ENCODE measurements at places on chromosomes 13 and 19.
A peak's percentile ranks its signal among the peaks of the same experiment; 100 is the strongest.

- no peak for DNase-seq
Observed at GRCh38 chr19:18992696-18993095, 40.6 kb downstream of the SUGP2 start.

GRCh38 chr19:53182202-53182601 lies 11.0 kb downstream of the ZNF665 start:
- no peak for DNase-seq

- no peak for DNase-seq
Observed at GRCh38 chr13:43414111-43414510, 372.7 kb downstream of the ENOX1 start.

DNA sequence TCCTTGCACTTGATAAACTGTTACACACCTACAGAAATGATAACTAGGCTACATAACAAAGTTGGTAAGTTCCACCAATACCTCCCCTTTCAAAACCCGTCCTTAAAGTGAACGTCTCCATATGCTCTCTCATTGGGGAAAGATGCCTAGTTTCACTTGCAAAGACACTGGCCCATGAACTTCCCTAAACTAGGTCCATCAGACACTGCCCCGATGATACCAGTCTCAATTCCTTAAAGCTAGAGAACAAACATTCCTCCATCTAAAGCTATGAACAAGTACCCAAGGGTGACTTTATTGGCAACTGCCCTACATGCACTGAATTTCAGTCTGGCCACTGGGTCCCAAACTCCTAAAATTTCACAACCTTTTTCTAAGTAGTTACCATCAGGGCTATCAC lies 39.9 kb downstream of the FOXO1 start:
- DNase-seq, result no peak

DNA sequence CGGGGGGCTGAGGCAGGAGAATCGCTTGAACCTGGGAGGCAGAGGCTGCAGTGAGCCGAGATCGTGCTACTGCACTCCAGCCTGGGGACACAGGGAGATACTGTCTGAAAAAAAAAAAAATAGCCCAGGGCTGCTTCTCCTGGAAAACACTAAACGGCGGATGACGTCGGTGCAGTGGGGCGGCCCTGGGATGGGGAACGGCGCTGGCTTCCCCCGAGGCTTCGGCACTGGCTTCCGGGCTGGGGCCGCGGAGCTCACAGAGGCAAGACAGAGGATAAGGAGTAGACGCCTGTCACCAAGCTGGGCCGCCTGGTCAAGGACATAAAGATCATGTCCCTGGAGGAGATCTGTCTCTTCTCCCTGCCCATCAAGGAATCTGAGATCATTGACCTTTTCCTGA lies 5.0 kb downstream of the PRSS57 start:
- no peak for DNase-seq

DNA sequence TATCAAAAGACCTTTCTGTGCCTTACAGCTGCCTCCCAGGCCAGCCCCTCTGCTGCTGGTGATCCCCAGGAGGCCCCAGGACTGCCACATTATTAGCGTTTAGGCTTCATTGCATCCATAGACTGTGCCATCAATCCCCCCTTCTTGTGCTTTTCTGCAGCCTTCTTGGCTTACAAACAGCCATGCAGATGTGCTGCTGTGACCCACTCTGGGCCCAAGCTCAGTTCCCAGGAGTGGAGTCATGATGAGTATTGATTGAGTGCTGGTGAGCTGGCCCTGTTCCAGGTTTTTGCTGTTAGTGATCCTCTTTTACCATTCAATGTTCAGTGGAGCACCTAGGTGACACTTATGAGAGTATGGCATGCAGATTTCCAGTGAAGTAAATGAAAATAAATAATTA lies 59.9 kb upstream of the SLAIN1 start:
- DNase-seq, result no peak

GRCh38 chr19:50489461-50490011 lies 12.9 kb upstream of the GARIN5A start:
- DNase-seq, result no peak

DNA sequence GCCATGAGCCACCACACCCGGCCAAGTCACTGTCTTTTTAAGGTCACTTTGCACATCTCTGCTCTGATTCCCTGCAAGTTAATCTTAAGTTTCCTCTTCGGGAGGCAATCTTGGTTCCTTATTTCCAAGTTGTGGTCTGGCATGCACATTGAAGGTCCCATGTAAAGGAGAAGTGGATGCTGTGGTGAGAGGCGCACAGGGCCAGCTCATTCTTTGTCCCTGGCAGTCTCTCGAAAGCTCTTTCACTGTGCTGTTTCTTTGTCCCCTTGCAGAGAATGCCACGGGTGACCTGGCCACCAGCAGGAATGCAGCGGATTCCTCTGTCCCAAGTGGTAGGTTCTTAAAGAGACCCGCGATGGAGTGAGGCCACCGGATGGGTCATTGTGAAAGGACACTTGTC lies 16.4 kb upstream of the C19orf33 start:
- DNase-seq, result no peak

- no peak for DNase-seq
Observed at GRCh38 chr13:50106559-50106958, 91.3 kb downstream of the KCNRG start.

GRCh38 chr13:46684287-46685001 lies 112.5 kb downstream of the ESD start:
- no peak for DNase-seq

DNA sequence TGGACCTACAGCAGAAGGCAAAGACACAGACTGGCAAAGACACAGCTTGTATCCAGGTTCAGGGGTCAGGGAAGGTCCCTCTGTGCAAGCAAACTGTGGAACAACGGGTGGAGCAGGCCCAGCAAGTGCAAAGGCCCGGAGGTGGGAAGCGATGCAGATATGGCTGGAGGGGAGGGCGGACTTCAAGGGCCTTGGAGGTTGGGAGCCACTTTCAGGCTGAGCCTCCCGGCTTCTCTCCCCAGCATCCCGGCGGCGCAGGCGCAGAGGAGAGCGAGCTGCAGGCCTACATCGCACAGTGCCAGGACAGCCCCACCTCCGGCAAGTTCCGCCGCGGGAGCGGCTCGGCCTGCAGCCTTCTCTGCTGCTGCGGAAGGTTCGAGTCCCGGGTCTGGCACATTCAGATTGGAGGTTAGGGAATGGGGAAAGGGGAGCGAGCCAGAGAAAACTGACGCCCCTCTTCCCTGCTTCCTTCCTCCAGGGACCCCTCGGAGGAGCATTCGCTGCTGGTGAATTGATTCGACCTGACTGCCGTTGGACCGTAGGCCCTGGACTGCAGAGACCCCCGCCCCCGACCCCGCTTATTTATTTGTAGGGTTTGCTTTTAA lies 2.1 kb upstream of the PNPLA6 start:
- no peak for DNase-seq

GRCh38 chr13:88685459-88685858 lies 1014.3 kb downstream of the SLITRK5 start:
- DNase-seq, result no peak

DNA sequence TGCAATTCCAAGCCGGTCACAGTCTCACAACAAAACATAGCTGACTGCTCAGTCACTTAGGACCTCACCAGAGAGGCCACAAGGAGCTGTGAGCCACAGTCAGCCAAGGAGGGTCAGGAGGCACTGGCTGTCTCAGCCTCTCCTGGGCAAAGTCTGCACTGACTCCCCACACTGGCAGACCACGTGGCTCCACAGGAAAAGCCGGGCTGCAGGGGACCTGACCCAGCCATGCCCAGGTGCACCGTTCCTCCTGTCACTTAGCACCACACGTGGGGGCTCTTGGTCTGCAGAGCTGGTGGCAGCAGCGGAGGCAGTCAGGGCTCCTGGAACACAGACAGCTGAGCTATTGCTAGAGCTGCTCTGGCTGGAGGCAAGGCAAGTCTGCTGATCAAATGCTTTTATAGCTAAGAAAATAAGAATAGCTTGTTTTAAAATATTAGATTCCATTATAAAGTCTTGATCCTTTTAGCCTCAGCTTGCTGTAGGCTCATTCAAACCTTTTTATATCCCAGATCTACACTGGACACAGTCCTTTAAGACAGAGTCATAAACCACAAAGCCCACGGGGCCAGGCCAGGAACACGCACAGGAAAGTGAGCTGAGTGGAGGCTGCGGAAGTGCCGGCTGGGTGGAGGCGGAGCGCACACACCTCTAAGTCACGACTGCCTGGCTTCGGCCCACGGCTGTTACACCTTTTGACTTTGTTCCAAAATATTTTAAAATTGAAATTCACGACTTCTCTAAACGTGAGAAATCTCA lies 744.1 kb downstream of the UQCRFS1 start:
- peak; percentile 13 for DNase-seq

- DNase-seq, result no peak
Observed at GRCh38 chr19:3518255-3518654, 12.1 kb downstream of the FZR1 start.

GRCh38 chr13:21034603-21035191 lies 26.7 kb downstream of the LATS2 start:
- no peak for DNase-seq

DNA sequence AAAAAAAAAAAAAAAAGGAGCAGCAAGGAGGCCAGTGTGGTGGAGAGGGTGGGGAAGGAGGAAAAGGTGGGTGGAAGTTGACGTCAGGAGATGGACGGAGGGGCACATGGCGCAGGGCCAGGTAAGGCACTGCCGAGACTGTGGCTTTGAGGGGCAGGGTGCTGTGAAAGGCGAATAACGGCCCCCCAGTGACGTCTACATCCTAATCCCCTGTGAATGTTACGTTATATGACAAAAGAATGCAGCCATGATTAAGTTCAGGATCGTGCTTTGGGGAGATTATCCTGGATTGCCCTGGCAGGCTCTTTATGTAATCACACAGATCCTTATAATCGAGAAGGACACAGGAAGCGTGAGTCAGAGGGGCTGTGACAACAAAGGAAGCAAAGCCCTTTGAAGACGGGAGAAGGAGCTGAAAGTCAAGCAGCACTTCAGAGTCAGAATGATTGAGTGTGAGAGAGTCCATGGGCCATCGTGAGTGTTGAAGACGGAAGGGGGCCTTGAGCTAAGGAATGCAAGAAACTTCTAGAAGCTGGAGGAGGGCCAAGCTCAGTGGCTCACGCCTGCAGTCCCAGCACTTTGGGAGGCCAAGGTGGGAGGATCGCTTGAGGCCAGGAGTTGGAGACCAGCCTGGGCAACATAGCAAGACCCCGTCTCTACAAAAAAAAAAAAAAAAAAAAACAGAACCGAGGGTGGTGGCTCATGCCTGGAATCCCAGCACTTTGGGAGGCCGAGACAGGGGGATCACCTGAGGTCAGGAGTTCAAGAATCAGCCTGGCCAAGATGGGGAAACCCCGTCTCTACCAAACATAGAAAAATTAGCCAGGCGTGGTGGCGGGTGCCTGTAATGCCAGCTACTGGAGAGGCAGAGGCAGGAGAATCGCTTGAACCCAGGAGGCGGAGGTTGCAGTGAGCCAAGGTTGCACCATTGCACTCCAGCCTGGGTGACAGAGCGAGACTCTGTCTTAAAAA lies 13.8 kb upstream of the CEACAM16 start:
- no peak for DNase-seq

DNA sequence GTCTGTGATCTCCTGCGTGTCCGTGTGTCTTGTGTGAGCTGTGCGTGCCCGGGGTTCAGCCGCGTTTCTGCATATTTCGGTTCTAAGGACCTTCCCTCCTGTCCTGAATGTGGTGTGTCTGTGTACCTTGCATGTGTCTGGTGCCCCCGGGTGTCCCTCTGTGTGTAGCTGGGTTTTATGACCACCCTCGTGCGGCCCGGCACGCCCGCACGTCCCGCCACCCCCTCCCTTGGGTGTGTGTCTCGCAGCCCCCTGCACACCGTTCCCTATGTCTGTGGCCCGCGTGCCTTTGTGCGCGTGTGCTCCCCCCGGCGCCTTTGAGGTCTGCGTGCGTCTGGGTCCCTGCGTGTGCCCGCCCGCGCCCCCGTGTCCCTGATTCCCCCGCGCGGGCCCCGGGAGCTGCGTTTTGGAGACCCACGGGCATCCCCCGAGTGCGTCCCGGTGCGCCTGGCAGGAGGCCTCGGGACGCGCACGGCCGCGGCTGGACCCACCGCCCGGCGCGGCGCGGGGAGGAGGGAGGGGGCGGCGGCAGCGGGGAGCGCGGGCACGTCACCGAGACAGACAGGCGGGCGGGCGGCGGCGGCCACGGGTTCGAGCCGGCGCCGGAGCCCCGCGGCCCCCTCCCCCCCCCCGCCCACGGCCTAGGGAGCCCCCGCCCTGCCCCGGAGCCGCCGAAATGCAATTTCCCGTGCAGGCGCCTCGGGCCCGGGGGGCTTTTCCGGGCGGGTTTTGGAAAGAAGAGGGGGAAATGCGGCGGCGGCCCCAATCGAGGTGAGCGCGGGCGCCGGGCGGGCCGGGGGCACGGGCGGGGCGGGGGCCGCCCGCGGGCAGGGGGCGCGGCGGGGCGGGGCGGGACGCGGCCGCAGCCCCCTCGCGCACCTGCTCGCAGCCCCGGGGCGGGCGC lies 12.0 kb upstream of the NANOS3 start:
- DNase-seq, result no peak

GRCh38 chr13:114230117-114230516 lies 4.6 kb upstream of the CDC16 start:
- DNase-seq, result no peak

GRCh38 chr13:109213714-109214113 lies 572.7 kb downstream of the IRS2 start:
- no peak for DNase-seq

DNA sequence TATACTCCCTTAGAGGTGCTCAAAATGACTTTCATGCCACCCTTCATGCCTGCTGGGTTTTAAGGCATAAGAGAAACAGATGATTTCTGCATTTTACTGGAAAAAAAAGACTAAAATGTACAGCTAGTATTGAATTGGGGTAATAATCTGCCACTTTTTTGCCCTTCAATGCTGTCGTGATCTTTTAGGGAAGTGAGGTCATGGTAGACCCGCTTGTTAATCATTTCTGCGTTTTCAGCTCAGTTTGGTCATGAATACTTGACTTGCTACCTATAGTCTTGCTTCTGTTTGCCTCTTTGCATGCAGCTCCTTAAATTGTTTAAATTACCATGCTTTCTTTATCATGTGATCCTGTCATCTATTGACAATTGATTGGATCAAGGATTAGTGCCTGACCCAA lies 90.4 kb downstream of the PCCA start:
- no peak for DNase-seq

DNA sequence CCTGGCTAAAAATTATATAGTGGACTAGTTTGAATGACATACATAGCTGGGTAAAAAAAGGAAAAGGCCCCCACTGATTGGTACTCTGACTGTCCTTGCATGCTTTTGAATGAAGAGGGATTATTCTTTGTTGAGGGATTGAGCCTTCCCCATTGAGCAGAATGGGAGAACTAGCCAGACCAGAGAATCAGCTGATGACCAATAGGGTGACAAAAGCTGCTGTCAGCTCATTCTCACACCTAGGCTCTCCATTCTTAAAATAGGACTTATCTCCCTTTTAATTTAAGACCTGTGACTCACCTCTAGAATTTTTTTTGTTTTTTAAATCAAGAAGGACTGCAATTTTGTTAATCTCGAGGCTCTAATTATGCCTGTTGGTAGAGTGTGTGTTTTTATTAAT lies 79.3 kb downstream of the CRYL1 start:
- DNase-seq, result no peak
